ENCODE measurements at places on chromosomes 16 and 17.

GRCh38 chr17:57557834-57558681 is 187.0 kb downstream of the CCDC182 start:
- no peak for DNase-seq

- DNase-seq: no peak
Observed at GRCh38 chr17:73013301-73013700, 79.2 kb downstream of the SLC39A11 start.

- no peak for DNase-seq
Observed at GRCh38 chr16:27801289-27801945, 251.5 kb downstream of the KATNIP start.

DNA sequence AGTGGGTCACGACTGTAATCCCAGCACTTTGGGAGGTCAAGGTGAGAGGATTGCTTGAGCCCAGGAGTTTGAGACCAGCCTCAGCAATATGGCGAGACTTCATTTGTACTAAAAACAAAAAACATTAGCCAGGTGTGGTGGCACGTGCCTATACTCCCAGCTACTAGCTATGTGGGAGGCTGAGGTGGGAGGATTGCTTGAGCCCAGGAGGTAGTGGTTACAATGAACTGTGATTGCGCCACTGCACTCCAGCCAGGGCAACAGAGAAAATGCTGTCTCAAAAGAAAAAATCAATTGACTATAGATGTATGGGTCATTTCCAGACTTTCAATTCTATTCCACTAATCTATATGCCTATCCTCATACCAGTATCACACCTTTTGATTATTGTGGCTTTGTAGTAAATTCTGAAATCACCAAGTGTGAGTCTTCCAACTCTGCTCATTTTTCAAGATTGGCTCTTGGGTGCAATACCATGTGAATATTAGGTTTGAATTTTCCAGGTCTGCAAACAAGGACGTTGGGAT is 27.2 kb upstream of the CEP20 start:
- DNase-seq: no peak

GRCh38 chr16:47774661-47775060 is 313.5 kb downstream of the PHKB start:
- DNase-seq: peak; percentile 29

GRCh38 chr17:45703806-45704205 is 80.3 kb upstream of the CRHR1 start:
- no peak for DNase-seq

- DNase-seq: no peak
Observed at GRCh38 chr16:87790292-87791100, 24.7 kb upstream of the KLHDC4 start.

DNA sequence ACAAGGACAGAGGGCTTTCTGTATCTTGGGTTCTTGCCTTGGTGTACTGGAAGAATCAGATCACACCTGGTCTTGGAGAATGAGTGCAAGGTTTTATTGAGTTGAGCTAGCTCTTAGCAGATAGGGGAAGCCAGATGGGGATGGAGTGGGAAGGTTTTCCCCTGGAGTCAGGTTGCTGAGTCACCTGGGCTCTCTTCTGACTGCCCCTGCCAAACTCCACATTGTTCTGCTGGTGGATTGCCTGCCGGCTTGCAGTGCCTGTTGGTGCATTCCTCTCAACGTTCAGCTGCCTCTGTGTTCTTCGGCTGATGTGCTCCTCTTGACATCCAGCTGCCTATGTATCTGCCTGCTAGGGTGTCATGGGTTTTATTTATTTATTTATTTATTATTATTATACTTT is 1431.1 kb downstream of the CDH8 start:
- DNase-seq: no peak

DNA sequence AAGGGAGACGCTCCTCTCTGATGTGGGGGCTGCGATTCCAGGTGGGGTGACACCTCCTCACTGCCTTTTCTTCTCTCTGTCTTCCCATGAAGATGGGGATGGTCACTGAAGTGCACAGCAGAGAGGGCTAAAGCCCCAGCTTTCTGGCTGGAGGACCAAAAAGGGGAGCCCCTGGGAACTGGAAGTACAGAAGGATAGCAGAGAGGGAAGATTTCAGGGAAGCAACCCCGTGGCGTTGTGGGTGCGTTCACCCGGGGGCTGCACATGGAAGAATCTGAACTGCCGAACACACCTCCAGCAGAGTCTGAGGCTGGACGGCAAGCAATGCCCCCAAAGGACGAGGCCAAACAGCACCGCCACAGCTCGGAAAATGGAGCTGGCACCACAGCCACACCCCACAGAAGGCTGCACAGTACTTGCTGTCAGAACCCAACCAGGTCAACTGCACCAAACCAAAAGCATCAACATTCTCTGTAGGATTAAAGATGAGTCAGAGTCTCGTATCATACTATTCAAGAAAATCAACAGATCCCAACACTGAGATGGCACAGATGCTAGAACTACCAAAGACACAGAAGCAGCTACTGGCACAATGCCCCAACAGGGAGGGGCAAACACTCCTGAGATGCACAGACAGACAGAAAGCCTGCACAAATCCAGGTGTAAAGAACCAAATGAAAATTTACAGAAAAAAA is 49.9 kb downstream of the MAP1LC3B start:
- DNase-seq: no peak

GRCh38 chr17:29885031-29885640 is 44.9 kb downstream of the SSH2 start:
- no peak for DNase-seq

GRCh38 chr16:35252356-35252936 is 1793.0 kb downstream of the TP53TG3F start:
- no peak for DNase-seq

- DNase-seq: peak; percentile 79
Observed at GRCh38 chr16:51538707-51539498, 387.8 kb upstream of the SALL1 start.

GRCh38 chr17:38663125-38663751 is 11.5 kb downstream of the EPOP start:
- peak; percentile 60 for DNase-seq

Measured in lung microvascular endothelial cell (primary cell).